ENCODE measurements at places on chromosomes 6 and 20.

DNA sequence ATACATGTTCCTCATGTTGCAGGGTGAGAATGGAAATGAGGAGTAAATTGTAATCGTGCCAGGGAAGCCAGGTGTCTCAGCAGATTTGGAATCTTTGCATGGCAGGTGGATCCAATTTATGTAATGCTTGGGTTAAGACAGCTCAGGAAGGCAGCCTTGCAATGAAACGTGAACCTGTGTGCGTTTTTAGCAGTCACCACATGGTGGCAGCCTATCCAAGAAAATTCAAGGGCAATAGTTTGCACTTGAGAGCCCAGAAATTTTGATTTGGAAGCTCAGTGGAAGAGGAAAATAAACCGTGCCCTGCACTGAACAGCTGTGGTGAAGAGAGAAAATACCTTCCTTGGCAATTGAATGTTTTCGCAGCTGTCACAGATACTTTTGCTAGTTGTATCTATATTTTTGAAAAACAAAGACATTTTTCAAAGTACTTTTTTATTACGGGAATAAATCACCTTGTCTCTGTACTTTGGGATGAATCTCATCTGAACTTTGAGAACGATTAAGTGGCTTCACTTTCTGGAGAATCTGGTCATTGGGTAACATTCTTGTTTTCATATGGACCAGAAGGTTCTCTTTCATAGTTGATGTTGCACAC, 26.5 kb downstream of the MTHFD1L start:
- peak overlapping the region; percentile 16 for H3K27ac ChIP-seq
- H3K36me3 ChIP-seq, result peaks cover 40% of the 10 kb centered on the region
- H3K4me1 ChIP-seq, result peaks cover 49% of the 10 kb centered on the region
- no peak overlapping the region for H3K4me3 ChIP-seq
- no peaks in the 10 kb centered on the region for H3K27me3 ChIP-seq
- DNase-seq, result peak; percentile 67

DNA sequence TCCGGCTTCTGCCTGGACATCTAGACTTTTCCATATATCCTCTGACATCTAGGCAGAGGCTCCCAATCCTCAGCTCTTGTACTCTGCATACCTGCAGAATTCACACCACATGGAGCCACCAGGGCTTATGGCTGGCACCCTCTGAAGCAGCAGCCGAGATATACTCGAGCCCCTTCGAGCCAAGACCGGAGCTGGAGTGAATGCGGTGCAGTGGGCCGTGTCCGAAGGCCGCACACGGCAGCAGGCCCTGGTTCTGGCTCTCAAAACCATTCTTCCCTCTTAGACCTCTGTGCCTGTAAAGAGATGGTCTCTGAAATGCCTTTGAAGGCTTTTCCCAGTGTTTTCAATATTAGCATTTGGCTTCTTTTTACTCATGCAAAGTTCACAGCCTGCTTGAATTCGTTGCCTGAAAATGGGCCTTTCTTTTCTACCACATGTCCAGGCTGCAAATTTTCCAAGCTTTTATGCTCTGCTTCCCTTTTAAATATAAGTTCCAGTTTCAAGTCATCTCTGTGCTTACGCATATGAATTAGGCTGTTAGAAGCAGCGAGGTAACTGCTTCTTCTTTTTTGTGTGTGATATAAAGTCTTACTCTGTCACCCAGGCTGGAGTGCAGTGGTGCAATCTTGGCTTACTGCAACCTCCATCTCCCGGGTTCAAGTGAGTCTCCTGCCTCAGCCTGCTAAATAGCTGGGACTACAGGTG, 3.8 kb upstream of the SIRPB1 start:
- H3K4me3 ChIP-seq, result no peak overlapping the region
- no peak for DNase-seq
- peaks cover 56% of the 10 kb centered on the region for H3K36me3 ChIP-seq
- no peaks in the 10 kb centered on the region for H3K27me3 ChIP-seq

DNA sequence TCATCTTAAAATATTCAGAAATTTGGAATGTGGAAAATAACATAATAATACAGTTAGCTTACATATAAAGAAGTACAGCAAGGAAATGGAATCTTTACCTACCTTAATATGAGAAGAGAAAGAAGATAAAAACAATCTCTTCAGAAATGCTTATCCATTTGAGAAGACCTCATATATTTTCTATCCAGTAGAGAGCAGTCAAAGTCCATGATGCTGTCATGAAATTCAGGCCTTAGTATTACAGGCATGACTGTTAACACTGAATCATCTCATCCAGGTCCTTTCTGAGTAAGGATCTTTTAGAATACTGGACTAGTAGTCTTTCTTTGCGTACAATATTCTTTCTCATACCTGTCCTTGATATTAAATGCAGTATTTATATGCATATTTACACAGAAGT, 713.4 kb downstream of the CD109 start:
- H3K27me3 ChIP-seq, result no peaks in the 10 kb centered on the region
- no peak overlapping the region for H3K27ac ChIP-seq
- DNase-seq, result no peak
- H3K4me1 ChIP-seq, result no peaks in the 10 kb centered on the region

DNA sequence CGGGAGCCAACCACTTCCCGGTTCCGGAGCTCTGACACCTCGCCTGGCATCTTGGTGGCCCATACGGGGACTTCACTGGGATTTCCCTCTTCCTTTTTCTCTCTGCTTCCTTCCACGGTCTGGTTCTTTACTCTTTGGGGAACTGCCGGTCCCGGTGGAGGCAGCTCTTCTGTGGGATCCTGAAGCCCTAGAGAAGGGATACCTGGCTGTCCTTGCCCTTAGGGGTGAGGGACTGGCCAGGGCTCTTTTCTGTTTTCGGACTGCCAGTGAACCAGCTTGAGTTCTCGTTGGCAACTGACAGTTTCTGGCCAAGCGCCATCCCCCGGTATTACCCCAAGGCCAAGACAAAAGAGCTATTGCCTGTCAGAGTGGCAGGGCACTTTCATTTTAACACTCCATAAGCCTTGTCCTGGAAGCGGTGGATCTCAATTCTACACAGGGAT, 880 bp upstream of the CPXM1 start:
- peak overlapping the region; percentile 59 for H3K4me3 ChIP-seq
- H3K27ac ChIP-seq, result no peak overlapping the region
- peaks cover 69% of the 10 kb centered on the region for H3K27me3 ChIP-seq
- H3K4me1 ChIP-seq, result peaks cover 22% of the 10 kb centered on the region
- peaks cover 4% of the 10 kb centered on the region for H3K36me3 ChIP-seq

DNA sequence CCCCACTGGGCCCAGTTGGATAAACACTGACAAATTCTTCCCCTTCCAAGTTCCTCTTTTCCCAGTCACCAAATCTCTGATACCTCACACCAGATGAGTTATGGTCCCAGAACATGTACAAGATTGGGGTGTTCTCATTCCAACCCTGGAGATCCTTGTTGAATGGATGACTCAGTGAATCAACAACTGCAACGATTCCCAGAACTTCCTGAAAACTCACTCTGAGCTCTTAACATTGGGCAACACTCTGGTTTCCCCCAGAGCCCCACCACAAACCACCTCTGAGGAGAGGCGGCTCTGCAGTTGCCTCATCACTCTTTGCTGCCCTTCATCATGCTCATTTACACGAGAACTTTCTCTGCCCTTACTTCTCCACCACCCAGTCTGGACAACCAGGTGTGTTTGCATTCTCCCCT, 115.2 kb downstream of the MRPL14 start:
- no peaks in the 10 kb centered on the region for H3K36me3 ChIP-seq
- no peak overlapping the region for H3K27ac ChIP-seq
- peaks cover 25% of the 10 kb centered on the region for H3K27me3 ChIP-seq
- no peak overlapping the region for H3K4me3 ChIP-seq
- no peaks in the 10 kb centered on the region for H3K4me1 ChIP-seq

- no peak for DNase-seq
- no peaks in the 10 kb centered on the region for H3K4me1 ChIP-seq
- H3K27me3 ChIP-seq, result no peaks in the 10 kb centered on the region
- no peaks in the 10 kb centered on the region for H3K36me3 ChIP-seq
- no peak overlapping the region for H3K27ac ChIP-seq
Measured at GRCh38 chr6:74113901-74114300, 417.9 kb downstream of the CD109 start.

DNA sequence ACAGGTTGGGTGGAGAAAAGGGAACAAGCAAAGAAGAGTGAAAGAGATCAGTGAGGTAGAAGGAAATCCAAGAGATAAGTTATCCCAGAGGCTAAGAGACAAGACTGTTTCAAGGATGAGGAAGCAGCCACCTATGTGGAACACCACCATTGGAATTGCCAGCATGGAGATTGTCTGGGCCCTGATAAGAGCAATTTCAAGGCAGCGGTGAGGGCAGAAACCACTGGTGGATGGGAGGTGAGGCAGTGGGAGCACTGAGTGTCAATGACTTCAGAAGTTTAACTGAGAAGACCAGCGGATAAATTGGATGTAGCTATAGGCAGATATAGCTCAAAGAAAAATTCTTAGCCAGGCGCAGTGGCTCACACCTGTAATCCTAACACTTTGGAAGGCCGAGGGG, 56.7 kb downstream of the SNX5 start:
- no peak overlapping the region for H3K4me3 ChIP-seq
- no peak overlapping the region for H3K27ac ChIP-seq
- DNase-seq, result no peak
- H3K4me1 ChIP-seq, result peaks cover 14% of the 10 kb centered on the region
- peaks cover 35% of the 10 kb centered on the region for H3K27me3 ChIP-seq

GRCh38 chr6:64012351-64013001, 376.9 kb downstream of the PHF3 start:
- H3K27me3 ChIP-seq, result no peaks in the 10 kb centered on the region
- H3K36me3 ChIP-seq, result no peaks in the 10 kb centered on the region
- H3K4me3 ChIP-seq, result no peak overlapping the region

DNA sequence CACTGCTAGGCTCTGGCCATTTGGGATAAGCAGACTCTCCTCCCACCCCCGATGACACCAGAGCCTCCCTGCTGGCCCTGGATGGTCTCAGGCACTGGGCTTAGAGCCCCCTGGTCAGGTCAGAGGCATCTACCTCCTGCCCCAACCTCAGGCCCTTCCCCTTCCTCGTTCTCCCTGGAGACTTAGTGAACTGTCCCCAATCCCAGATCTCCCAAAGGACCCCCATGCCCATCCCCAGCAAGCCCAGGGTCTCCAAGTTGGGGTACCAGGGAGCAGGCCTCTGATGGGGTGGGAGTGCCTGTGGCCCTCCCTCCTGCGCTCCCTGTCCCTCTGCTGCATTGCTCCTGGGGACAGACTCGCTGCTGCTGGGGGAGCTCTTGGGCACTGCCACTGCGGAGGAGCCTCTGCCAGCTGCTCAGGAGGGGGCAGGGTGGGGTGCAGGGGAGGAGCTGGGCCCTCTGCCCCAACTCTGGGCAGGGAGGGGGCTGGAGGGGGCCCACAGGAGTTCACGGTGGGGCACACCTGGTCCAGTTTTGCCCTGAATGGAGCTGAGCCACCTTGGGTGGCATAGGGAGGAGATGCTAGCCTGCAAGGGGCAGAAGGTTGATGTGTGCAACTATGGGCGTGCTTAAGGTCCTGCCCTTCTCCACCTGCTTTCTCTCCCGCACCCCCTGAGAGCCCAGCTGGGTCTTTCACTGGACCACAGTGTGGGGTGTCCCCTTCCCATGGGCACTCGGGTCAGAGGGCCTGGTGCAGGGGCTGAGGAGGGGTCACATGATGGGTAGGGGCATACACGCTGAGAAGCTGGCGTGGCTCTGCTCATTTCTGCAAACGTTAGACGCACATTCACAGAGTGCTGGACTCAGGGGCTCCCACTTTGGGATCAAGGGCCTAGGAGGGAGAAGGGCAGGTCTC, 40.4 kb downstream of the SPDEF start:
- no peak overlapping the region for H3K27ac ChIP-seq
- H3K4me1 ChIP-seq, result no peaks in the 10 kb centered on the region
- peaks cover 6% of the 10 kb centered on the region for H3K27me3 ChIP-seq
- no peak for DNase-seq

DNA sequence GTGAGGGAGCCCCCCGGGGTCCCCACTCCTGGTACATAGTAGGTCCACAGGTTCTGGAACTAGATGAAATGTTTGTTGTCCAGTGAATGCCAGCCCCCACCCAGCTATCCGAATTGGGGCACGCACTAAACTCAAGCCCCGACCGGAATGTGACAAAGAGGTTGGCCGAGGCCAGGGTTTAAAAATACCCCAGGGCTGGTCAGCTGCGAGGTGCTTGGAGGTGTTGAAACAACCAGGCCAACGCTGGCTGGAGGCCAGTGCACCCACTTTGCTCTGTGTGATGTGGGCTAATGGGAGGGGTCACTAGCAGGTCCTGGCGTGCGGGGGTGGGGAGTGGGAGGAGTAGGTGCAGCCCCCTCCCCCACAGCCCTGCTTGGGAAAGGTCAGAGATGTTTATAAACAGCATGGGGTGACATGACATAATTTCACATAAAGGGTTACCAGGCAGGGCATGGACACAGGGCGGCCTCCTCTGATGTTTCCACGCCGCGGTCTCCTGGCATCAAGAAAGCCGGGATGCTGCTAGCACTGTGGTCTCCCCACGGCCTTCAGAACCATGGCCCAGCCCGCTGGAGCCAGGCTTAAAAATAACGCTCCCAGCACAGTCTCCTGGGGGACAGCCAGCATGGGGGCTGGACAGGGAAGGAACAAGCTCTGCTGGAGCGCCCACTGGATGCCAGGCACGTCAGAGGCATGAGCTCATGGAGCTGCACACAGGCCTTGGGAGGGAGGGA, 111.2 kb upstream of the PTPN1 start:
- H3K4me3 ChIP-seq, result no peak overlapping the region
- no peaks in the 10 kb centered on the region for H3K36me3 ChIP-seq
- H3K27me3 ChIP-seq, result peaks cover 13% of the 10 kb centered on the region
- DNase-seq, result no peak
- H3K4me1 ChIP-seq, result peaks cover 4% of the 10 kb centered on the region
- H3K27ac ChIP-seq, result no peak overlapping the region

DNA sequence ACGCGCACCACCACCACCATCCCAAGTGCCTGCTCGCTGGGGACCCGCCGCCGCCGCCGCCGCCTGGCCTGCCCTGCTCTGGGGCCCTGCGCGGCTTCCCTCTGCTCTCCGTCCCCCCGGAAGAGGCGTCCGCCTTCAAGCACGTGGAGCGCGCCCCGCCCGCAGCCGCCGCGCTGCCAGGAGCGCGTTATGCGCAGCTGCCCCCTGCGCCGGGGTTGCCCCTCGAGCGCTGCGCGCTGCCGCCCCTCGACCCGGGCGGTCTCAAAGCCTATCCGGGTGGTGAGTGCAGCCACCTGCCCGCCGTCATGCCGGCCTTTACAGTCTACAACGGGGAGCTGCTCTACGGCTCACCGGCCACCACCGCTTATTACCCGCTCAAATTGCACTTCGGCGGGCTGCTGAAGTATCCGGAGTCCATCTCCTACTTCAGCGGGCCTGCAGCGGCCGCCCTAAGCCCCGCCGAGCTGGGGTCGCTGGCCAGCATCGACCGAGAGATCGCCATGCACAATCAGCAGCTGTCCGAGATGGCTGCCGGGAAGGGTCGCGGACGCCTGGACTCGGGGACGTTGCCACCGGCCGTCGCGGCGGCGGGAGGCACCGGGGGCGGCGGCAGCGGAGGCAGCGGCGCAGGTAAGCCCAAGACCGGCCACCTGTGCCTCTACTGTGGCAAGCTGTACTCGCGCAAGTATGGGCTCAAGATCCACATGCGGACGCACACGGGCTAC, 7.2 kb downstream of the PRDM13 start:
- peak overlapping the region; percentile 48 for H3K4me3 ChIP-seq
- H3K36me3 ChIP-seq, result no peaks in the 10 kb centered on the region
- peaks cover 36% of the 10 kb centered on the region for H3K4me1 ChIP-seq
- no peak overlapping the region for H3K27ac ChIP-seq

Measured in activated CD4-positive, alpha-beta memory T cell treated with anti-CD3 and anti-CD28 coated beads, Interleukin-2, amount 10 ng/mL, durations not matched to agents 7 days and 5 days (primary cell).